ENCODE measurements at places on chromosomes 5 and 9.

GRCh38 chr5:95374061-95374460 is 17.1 kb upstream of the FAM81B start:
- DNase-seq = no peak

DNA sequence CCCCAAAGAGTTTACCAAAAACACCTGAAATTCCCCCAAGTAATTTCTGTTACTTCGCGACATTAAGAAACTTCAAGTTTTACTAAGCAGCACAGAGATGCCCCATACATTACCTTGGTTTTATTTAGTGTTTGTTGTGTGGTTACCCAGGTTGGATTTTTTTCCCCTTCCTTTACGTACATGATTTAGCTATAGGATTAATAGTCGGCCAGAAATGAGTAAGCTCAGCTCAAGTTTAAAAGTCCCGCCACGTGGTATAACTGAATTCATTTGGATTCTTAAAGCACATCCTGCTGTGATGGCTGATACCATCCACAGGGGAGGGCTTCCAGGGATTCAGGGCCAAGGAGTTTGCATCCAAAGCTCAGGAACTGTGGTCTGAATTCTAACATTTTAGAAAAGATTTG is 75.9 kb downstream of the DAP start:
- no peak for DNase-seq

GRCh38 chr5:112535356-112535755 is 116.3 kb upstream of the EPB41L4A start:
- DNase-seq = no peak

DNA sequence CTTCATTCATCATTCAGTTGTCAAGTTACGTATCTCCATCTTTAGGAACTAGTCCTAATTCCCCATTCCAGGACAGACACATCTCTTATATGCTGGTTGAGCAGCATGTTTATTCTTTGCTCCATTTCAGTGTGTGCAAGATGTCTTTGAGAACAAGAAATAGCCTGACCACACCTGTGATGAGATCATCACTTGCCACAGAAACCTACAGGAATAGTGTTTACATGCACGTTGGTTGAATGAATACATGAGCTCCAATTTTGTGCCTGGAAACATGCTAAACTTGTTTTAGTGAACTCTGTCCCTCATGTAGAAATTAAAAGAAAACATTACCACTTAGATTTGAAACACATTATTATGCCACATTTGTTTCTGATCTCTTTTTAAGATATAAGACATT is 489.1 kb downstream of the CDH18 start:
- no peak for DNase-seq

- no peak for DNase-seq
Measured at GRCh38 chr5:149439899-149440542, 60.9 kb upstream of the IL17B start.

GRCh38 chr5:28809811-28810750 is 1771.7 kb upstream of the CDH9 start:
- no peak for DNase-seq

- DNase-seq = no peak
Measured at GRCh38 chr9:121646992-121647391, 4.4 kb upstream of the DAB2IP start.

GRCh38 chr9:13758936-13759335 is 479.4 kb upstream of the MPDZ start:
- DNase-seq = no peak

- no peak for DNase-seq
Measured at GRCh38 chr5:130805036-130805435, 360.0 kb downstream of the HINT1 start.

- no peak for DNase-seq
Measured at GRCh38 chr9:83247732-83248131, 184.8 kb upstream of the RASEF start.

DNA sequence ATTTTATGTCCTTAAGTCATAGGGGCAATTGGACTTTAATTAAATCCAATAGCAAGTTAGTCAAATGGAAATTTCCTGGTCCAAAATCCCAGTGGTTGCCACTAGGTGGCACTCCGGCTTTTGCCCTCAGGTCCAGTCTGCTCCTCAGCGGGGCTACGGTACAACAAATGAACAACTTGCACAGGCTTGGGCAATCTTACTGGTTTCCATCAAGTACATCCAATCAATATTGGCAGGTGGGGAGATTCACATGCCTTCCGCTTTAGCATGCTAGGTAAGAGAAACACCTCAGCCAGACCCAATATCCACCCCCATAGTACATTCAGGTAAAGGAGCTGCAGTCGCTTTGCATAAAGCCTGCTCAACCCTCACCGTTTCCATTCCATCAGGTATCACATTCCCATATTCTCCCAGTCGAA is 6.3 kb upstream of the MXD3 start:
- DNase-seq = peak; percentile 70

DNA sequence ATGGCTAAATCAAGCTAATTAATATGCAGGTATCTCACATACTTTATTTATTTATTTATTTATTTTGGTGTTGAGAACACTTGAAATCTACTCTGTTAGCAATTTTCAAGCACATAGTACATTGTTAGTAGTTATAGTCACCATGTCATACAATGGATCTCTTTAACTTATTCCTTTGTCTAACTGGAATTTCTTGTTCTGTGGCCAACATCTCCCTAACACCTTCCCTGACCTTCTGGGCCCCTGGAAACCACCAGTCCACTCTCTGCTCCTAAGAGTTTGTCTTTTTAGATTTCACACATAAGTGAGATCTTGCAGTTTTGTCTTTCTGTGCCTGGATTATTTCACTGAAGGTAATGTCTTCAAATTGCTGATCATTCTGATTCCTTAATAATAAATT is 229.1 kb downstream of the SEMA5A start:
- no peak for DNase-seq

- DNase-seq = no peak
Measured at GRCh38 chr9:90793729-90794128, 7.9 kb upstream of the SYK start.

DNA sequence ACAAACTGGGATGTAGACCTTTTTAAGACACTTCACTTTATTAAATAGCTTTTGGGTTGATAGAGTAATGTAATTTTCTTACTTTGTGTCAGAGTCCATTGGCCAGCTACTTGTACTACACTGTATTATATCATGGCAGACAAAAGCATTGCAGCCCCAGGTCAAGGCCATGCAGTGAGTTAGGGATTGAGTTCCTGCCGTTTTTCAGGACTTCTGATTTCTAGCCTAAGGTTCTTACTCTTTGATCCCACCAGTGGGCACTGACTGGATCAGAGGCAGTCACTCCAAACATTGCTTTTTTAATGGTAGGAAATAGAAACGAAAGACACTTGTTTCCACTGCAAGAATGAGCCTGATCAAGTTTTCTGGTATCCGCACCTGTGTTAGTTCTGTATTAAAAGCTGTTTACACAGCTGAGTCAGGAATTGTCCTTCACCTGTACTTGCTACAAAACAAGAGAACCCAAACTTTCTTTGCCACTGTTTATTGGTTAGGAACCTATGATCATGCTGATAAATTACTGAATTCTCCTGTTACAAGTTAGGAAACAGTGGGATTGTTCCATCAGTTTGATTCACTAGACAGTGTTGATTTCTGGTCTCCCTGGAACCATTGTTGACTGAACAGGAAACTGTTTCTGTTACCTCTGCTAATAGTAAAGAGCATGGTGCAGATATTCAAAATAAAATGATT is 22.1 kb downstream of the LRRC70 start:
- no peak for DNase-seq

DNA sequence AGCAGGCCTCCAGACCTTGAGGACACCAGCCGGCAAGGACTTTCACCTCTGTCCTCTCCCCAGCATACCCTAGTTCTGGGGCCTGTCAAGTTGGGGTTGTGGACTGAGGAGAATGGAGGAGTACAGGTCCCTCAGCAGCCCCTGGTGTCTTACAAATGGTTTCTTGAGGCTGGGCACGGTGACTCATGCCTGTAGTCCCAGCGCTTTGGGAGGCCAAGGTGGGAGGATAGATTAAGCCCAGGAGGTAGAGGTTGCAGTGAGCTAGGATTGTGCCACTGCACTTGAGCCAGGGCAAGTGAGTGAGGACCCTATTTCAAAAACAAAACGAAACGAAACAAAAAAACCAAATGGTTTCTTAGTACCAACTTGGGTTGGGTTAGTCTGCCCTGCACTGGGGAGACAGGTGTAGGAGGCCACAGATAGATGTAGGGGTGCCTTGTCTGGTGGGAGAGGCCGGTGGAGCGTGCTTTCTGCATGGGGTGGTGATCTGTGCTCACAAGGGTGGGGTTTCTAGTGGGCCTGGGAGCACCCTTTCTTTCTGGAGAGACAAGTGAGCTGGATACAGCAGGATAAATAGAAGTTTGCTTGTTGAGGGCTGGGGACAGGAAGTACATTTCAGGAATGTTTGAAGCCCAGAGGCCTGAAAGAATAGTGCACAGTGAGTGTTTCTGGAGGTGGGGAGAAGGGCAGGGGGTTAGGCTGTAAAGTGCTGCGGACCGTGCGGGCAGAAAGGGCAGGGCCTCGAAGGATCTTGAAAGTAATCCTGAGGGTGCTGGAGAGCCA is 37.7 kb upstream of the PSD2 start:
- no peak for DNase-seq

- no peak for DNase-seq
Measured at GRCh38 chr5:132459983-132460838, 30.4 kb downstream of the IRF1 start.

GRCh38 chr5:57841676-57842363 is 359.2 kb upstream of the ACTBL2 start:
- no peak for DNase-seq

DNA sequence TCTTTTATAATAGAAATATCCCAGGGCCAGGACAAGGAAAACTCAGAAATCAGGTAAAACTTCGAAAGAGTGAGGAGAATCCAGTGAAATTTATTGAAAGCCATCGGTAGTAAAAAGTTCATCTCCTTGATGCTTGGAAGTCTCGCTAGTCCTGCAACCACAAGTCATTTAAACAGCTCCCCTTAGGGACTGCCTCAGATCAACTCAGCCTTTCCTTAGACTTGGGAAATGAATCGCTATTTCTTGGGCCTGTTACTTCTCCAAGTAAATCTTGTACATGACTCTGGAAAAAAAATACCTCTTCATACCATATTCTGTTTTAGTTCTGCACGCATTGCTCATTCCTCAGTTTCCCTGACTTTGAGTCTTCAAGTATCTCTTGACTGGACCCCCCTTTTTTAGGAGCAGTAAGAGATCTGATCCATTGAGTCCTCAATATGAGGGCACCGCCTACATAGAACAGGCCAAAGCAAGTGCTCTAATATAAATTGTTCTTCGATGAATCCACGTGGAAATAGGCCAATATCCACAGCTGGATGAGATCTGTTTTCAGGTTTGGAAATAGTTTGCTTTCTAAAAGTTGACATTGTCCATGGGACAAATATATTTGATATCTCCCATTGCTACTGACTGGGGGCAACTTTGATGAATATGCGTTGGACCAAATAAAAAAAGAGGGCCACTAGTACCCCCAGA is 114.2 kb downstream of the PRDM6 start:
- no peak for DNase-seq

DNA sequence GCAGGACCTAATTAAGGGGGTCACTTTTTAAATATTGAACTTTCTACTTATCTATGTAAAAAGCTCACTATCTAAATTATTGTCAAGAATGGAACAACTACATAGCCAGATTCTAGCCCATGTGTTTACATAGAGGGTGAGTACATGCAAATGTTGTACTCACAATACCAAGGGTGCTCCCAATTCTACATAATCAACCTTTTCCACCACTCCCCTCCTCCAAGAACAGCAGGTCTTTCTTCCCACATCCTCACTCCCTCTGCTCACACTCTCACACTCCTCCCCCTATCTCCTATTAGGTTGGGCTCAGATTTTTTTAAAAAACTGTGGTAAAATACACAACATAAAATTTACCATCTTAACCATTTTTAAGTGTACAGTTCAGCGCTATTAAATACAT is 325.4 kb downstream of the ARL15 start:
- DNase-seq = no peak

DNA sequence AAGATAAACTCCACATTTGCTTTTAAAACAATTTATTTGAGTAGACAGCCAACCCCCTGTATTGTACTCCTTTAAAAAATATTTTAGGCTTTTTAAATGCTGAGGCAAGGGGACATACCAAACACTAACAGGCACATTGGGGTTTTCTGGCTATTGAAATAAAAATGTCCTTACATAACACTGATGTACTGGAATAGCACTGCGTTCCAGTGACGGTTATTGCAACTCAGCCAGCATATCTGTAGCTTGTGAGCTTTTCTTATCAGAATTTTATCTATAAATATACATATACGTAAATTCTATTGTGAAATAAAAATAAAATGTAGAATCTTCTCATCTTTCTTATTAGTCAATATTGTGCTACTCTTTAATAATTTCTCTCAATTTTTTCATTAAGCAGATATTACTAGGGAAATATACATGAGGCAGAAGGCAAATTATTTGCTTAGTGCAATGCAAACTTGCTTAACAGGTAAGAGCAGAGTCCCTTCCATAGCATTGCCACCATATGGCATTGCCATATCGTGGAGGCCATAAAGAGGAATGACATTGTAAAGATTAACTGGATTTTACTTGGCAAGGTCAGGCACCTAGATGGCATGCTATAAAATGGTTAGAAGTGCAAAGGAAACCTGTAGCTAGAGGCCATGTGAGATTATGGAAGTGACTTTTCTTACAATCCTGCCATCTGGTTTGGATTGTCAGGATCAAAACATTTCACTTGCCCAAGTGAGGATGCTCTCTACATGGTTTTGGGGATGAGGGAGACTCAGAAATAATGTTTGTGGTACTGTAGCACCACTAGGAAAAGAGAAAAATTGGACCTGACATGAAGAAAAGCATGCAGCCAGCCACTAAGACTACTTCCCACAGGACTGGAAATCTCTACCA is 94.8 kb upstream of the CDKN2B start:
- DNase-seq = no peak

- no peak for DNase-seq
Measured at GRCh38 chr5:92616085-92616484, 964.9 kb downstream of the NR2F1-AS1 start.

- no peak for DNase-seq
Measured at GRCh38 chr9:117704597-117704996, 394 bp downstream of the TLR4 start.

- DNase-seq = no peak
Measured at GRCh38 chr9:136534366-136534765, 11.5 kb downstream of the NOTCH1 start.

DNA sequence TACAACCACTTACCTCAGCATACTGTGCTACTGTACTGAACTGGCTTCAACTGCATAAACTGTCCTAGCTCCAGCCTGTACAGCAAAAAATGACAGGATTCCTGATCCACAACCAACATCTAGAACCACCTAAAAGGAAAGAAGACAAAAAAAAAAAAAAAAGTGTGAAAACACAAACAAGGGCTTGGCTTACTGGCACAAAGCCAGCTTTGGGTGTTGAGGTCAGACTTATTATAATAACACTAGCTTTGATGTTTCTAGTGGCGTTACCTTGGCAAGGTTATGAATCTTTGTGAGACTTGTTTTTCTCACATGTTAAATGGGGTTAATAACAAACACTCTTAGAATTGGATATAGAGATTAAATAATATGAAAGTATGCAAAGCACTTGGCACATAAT is 148.5 kb upstream of the PUM3 start:
- peak; percentile 48 for DNase-seq

GRCh38 chr9:100714372-100715099 is 136.7 kb downstream of the CAVIN4 start:
- DNase-seq = no peak
